ENCODE measurements at places on chromosomes 6 and 20.

- no peak for DNase-seq
These were observed 19.9 kb upstream of the FBXL4 start for GRCh38 chr6:98967616-98968015.

GRCh38 chr6:75414445-75415021 is 79.1 kb downstream of the FILIP1 start:
- DNase-seq: no peak

DNA sequence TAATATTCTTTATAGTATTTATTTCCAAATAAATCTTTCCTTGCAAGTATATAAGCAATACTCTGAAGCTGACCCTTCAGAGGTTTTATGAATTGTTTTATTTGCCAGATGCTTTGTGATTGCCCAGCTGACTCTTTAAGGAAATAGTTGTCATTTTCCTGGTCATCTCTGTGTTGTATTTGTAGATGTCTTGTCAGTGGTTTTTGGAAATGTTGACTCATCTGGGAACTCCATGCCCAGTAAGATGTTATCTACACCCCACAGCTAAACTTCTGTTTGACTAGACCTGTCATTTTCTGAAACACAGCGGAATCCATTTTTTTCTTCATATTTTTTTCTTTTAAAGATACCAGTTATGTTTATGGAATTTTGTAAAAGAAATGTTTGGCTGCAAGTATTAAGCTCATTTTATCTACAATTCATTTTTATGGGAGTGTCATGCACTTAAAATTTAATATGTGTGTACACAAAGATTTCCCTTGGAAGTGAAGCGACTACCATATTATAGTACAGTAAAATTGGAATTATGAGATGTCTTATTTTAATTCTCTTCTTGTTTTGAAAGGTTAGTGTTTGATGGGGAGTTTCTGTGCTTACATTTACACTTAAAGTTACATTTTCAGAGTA is 491.0 kb downstream of the NKAIN2 start:
- DNase-seq: no peak

DNA sequence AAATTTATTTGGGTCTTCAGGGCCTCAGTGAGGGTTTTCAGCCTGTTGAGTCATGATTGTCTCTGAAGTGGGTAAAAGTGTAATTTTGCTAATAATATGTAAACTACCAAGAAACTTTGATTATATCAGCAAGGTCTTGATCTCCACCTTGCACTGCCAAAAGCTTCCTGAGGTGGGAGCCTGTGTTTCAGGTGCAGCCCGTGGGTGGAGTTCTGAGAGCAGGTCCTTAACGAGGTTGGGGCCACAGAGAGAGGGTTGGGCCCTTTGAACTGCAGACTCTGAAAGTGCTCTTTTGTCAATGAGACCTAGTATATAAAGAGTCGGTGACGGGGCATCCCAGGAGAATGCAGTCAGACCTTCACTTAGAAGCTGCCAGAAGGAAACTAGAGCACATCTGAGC is 129.7 kb upstream of the MAP3K4 start:
- no peak for DNase-seq

DNA sequence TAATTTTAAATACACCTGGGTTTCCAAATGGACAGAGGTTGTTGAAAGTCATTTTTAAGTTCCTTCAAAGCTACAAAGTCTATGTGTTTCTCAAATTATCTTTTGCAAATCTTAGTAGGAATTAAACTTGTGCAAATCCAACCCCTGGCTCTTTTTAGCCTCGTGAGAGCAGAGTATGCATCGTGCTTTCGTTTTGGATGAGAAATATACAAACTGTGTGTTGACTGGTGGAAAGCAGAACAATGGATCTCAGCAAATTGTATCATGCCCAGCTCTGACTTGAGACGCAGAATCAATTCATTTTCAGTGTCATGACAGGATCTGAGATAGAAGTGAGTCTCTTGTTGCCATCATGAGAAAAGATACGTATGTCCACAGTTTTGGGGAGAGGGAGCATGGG is 542.4 kb upstream of the FLRT3 start:
- no peak for DNase-seq

- no peak for DNase-seq
These were observed 14.2 kb downstream of the EBF4 start for GRCh38 chr20:2706688-2707352.

DNA sequence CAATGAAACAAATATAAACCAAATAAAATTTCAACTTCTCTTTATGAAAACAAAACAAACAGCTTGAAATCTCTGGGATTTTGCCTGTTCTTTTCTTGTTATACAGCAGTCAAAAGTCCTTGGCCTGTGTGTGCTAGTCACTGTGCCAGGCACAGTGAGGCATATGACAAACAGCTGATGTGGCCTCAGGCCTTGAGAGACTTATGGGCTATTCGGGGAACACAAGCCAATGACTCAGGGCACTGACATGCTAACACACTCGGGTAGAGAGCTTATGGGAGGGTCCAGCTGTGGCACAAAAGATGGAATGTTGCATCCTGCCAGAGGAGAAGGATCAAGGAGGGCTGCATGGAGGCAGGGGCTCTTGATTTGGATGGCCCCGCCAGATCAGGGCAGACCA is 95.4 kb upstream of the NKX2-2 start:
- no peak for DNase-seq

- no peak for DNase-seq
These were observed 89.7 kb upstream of the EMILIN3 start for GRCh38 chr20:41456351-41456750.

- no peak for DNase-seq
These were observed 307.2 kb downstream of the HIVEP2 start for GRCh38 chr6:142637624-142638351.

- no peak for DNase-seq
These were observed 12.7 kb downstream of the KCNS1 start for GRCh38 chr20:45088247-45088646.

DNA sequence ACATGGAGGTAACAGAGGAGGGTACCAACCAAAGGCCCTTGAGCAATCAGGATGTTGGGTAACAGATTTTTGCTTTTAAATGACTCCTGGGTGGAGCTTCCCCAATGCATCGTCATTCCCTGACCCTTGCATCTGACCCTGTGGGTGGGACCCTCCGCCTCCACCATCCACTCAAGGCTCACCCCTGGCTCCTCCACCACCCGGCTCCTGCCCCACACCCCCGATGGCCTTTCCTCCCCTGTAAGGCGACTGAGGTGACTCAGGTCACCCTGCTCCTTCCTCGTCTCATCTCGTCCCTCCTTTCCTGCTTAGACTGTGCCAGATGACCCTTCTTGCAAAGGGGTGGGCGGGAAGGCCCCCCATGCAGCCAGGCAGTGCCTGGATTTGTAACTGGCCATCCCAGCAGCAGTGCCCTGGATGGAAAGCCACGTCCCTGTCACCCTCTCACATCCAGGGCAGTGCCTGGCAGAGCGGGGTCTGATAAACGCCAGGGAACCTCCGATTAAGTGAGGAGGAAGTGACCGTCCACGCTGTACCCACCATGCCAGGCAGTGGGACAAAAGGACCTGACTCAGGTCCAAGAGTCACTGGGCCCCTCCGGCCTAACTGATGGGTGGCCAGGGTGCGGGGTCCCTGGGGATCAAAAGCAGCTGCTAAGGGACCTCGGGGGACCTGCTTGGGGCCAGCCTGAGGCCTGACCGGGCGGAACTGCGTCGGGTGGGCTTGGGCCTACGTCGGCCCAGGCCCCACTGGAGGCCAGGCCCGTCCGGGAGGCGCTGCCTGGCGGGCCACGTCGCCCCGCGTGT is 624 bp upstream of the NPEPL1 start:
- no peak for DNase-seq

GRCh38 chr6:168640768-168641167 is 199.8 kb downstream of the SMOC2 start:
- DNase-seq: no peak

DNA sequence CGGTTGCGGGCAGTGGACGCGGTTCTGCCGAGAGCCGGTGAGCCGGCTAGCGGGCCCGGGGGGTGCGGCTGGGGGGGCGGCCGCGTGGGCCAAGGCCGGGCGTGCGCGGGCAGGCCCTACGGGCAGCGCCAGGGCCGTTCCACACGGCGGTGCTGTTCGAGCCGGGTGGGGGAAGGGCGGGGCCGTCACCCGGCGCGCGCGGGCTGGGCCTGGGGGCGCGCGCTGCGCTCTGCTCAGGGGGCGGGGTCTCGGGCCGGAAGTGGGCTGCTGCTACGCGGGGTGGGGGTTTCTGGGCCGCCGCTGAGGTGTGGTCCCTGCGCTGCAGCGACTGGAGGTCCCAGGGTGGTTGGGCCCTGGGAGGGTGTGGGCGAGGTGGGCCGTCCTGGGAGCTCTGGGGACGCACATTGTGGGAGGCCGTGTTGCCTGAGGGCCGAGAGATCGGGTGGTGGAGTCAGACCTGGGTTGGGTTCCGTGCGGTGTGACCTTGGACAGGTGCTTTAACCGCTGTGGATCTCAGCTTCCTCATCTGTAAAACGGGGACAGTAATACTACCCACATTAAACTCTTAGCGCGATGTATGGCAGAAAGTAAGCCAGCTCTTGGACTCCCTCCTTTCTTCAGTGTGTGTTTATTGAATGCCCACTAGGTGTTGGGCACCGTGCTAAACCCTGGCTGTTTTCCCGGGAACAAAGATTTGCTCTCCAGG is 391 bp downstream of the MAPRE1 start:
- DNase-seq: peak; percentile 53

DNA sequence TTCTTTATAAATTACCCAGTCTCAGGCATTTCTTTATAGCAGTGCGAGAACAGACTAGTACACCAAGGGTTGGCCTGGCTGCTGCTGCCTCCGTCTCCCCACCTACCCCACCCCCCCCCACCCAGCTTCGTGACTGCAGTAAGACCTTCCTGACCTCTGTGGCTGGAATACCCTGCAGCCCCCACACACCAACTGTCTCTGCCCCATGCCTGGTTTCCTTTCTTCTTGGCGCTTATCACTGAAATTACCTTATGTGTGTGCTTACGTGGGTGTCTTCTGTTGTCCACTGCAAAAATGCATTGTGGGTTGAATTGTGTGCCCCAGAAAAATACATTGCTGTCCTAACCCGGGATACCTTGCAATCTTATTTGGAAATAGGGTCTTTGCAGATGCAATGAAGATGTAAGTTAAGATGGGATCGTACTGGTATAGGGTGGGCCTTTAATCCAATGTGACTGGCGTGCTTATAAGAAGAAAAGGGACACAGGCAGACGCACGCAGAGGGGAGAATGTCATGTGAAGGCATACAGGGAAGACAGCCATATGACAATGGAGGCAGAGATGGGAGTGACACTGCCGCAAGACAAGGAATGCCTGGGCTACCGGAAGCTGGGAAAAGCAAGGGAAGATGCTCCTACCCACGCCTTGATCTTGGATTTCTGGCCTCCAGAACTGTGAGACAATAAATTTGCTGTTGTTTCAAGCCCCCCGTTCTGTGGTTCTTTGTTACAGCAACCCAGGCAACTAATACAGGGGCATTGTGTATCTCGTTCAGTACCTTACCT is 15.4 kb downstream of the SYNJ2 start:
- no peak for DNase-seq

- DNase-seq: no peak
These were observed 310.6 kb upstream of the RSPO3 start for GRCh38 chr6:126807876-126808275.

GRCh38 chr20:3691306-3691705 is 9.5 kb upstream of the ADAM33 start:
- DNase-seq: no peak

- DNase-seq: no peak
These were observed 134.6 kb upstream of the NEDD9 start for GRCh38 chr6:11366934-11367637.

DNA sequence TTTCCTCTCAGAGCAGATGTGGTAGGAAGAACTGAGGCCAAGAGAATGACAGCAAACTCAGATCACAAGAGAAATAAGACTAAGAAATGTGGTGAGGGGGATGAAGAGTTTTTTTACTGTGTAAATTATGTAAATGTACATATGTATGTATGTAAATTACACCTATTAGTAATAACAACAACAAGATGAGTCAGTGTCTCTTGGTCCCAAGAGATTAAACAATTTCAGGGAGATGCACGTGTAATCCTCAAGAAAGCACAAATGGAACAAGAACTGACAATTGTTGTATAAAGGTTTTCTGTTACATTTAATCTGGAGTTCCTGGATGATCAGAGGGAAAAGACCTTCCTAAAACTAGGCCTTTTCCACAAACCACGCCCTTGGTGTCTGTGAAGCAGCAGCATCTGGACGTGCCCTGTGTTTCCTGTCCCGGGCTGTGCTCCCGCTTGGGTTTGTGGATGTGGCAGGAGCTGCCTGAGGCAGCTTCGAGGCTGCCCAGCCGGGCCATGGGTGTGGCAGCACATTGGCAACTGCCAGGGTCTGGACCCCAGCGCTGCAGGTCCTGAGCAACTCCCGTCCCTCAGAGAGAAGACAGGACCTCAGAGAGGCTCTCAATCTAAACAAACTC is 994 bp downstream of the CLDN20 start:
- DNase-seq: no peak

DNA sequence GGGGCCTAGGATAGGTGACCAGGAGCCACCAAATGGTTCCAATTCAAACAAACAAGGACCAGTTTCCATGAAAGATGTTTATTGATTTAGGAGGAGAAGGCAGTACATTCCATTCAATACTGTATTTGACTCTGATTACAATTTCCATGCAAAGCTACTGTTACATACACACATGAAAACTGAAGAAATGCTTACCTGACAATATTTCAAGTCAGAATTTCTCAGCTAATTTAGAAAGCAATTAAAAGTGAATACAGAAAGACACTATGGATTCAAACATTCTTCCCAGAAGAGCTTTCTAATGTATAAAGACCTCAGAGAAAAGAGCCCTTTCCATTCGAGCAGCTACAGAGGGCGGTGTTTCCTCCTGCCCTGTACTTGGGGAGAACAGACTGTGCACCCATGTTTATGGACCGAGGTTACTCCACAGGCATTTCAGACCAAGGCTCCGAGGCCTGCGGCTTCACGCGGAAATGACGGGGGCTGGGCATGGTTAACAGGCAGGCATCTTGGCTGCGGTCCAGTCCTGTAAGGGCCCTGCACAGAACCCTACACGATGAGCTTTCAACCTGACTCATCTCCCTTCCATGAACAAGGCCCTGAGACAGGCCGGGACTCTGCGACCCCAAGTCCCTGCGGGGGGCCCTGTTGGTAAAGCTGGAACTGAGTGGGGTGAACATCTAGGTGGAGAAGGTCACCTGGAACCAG is 25.7 kb upstream of the TCFL5 start:
- DNase-seq: no peak
